Foreskin fibroblast (primary cell): ENCODE measurements at places on chromosomes 7 and 10.

- DNase-seq = peak; percentile 38
Observed at GRCh38 chr10:44766631-44767030, 144.5 kb upstream of the TMEM72 start.

DNA sequence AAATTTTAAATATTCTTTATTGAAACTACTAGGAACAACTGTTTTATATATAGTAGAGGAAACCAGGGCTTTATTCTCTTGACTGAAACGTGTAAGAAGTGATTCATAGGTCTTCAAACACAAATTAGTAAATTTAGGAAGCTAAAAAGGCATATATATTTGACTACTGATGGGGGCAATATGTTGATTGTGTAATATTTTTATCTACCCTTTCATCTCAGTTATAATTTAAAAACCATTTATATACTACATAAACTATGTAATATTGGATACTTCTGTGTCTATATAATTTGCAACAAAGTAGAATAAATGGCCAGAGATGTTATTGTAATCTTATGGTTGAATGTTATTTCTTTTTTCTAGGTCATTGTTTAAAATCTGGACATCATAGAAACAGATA, 269.3 kb upstream of the KAT6B start:
- no peak for DNase-seq

DNA sequence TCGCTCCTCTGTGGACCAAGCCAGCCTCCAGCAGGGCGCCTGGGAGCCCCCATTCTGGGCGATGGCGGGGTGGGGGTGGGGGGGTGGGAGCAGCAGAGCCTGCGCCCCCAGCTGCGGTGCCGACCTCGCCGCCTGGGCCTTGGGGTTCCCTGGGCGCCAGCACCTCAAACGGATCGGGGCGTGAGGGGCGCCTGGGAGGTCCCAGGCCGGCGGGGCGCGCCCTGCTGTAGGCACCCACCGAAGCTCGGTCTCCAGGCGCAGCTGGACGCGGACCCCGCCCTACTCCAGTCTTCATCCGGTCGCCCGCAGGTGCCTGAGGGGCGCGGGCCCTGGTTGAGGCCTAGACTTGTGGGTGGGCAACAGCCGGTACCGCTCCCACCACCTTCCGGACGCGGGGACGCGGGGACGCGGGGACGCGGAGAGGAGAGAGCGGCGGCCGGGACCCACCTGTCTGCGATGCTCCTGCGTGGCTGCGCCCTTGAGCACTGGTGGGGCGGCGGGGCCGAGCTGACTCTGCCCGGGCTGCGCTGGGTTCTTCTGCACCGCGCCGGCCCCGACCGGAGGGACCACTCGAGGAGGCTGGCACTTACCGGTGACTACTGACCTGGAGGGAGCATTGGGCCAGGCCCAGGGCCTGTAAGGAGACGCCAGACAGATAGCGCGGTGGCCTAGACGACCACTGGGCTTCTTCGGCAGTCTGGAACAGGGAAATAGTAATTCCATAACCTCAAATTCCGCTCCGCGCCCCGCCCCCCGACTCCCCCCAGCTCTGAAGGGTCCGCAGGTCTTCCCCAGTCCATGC, 5.5 kb upstream of the KCP start:
- no peak for DNase-seq

DNA sequence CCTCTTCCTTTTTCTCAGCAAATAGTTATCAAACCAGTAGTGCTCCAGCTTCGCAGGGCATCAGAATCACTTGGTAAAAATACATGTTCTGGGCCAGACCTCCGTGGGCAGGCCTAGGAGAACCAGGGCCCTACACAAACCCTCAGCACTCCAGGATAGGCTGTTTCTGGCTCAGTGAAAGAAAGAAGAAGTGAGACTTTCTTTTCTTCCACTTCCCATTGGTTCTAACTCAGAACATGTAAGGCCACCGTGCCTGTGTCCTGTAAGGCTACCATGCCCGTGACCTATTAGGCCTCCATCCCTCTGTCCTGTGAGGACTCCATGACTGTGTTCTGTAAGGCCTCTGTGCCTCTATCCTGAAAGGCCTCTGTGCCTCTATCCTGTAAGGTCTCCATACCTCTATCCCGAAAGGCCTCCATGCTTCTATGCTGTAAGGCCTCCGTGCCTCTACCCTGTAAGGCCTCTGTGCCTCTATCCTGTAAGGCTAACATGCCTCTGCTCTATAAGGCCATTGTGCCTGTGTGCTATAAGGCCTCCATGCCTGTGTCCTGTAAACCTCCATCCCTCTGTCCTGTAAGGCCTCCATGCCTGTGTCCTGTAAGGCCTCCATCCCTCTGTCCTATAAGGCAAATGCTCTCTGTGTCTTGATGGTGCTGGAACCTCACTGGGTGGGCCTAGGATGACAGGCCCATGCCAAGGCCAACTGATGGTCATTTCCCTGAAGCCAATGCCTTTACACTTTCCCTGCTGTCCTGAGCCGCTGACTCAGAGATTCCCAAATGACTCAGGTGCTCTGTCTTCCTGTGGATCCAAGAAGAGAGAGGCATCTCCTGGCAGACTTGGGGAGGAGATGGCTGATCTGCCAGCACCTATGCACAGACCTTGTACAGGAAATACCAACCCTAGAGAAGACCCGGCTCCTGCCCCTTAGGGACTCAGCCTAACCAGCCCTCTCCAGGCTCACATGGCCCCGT, 96.6 kb upstream of the CACUL1 start:
- no peak for DNase-seq

DNA sequence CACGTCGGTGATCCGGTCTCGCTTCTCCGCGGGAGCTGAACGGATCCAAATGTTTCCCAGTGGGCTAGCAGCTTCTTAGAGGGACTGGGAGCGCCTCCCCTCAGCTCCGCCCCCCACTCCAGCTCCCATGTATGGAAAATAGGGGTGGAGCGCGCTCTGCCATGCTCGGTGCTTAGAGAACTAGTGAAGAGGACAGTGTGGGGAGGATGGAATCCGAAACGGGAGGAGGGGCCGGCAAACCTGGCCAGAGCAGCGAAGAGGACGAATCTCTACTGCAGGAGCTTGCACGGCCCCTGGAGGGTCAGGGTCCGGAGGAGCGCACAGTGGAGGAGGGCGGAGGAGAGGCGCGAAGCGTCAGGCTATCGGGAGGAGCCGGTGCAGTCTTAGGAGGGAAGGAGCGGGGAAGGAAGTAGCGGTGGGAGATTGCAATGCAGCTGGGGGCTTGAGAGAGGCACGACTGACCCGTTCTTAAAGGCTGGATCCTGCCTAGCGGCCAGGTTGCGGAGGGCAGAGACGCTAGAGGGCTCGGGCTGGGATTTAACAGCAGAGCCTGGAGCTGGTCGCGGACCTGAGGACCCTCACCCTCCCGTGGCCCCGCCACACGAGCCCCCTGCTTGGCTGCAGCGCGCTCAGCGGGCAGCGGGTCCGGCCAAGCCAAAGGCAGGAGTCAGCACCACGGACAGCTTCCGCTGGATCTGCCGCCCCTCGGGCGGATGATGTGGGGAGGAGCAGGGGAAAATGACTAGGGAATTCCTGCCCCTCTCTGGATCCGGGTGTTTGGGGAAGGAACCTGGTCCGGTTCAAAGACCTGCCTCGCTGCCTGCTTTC, at the start of gene PRLHR:
TSS of gene PRLHR (minus strand) at position 51 of the 828 bp plus-strand sequence. CDS start 404 bp downstream, outside the sequence.
- DNase-seq = no peak

GRCh38 chr7:40380111-40380510, 245.3 kb downstream of the SUGCT start:
- DNase-seq = no peak

DNA sequence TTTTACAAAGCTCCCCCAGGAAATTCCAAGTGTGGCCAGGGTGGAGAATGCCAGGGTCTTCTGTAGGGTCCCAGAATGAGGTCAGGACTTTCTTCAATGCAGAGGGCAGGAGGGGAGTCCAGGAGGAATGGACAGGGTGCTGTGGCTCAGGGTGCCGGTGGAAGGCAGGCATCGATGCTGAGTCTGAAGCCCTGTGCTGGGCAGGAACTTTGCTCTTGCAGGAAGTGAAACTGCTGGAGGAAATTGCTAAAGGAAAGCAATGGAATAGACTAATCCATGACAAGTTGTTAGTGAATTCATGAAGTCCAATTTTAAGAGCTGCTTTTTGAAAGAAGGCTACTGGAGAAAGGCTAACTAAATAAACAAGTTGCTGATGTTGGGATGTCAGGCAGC, 14.8 kb downstream of the PTPRE start:
- DNase-seq = no peak

GRCh38 chr10:15254808-15255648, 86.5 kb upstream of the NMT2 start:
- no peak for DNase-seq

- DNase-seq = no peak
Observed at GRCh38 chr10:24097751-24098207, 111.2 kb upstream of the KIAA1217 start.

DNA sequence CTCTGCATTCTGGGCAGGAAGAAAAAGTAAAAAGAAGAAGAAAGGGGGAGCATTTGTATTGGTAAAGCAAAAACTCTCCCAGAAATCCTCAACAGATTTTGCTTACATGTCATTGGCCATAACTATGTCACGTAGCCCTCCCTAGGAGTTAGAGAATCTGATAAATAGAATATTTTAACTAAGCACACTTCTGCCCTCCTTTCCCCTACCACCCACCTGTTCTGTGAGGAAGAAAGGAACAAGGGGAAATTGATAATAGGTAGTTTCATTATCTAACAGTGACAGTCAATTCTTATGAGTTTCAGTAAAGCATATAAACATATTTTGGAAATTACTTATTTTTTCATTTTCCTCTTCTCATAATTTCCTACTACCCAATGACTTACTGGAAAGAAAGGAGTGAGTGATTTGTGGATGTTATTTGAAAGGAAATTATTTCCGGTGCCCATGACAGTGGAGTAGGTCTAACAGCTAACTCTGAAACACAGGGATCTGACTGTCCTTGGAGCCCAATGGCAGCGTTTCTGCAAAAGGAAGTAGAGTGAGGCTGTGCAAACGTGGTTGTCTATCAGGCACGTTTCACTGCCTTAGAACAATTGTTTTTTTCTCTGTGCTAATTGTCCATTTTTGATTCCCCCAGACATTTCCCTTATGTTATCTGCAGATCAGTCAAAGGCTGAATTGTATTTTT, 128.6 kb upstream of the MDFIC start:
- no peak for DNase-seq

- DNase-seq = no peak
Observed at GRCh38 chr10:102652170-102652916, 8.1 kb downstream of the TRIM8 start.

DNA sequence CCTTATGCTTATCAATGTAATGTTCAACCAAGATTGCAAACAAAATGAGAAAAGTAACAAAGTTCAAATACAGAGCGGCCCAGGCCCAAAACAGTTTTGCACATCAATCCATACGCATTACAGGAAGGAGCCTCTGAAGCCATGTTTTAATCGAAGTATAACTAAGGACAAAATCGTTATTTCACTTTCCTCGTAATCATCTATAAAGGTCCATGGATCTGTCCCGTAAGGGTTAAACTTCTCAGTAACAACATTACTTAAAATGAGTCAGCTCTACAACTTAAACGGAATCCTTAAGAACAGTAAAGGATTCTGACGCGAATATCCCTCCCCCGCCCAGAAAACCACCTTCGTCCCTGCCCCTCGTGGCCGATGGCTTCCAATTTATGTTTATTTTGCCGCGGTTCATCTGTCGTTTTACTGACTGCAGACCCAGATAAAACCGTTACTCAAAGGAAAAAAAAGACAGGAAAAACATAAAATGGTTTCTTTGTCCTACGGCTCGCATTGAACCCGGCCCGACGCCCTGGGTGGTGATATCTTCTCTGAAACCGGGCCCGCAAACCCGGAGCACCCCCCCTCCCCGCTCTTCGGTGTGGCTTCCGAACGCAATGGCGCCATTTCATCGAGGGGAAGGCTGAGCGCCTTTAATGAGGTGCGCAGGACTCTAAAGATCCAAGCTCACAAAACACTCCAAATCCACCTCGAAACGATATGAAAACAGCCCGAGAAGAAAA, 1.1 kb downstream of the HNRNPA2B1 start:
- DNase-seq = no peak

GRCh38 chr10:68053553-68053952, 21.5 kb downstream of the HERC4 start:
- no peak for DNase-seq

GRCh38 chr10:77357611-77358310, 279.8 kb downstream of the KCNMA1 start:
- DNase-seq = peak; percentile 80

DNA sequence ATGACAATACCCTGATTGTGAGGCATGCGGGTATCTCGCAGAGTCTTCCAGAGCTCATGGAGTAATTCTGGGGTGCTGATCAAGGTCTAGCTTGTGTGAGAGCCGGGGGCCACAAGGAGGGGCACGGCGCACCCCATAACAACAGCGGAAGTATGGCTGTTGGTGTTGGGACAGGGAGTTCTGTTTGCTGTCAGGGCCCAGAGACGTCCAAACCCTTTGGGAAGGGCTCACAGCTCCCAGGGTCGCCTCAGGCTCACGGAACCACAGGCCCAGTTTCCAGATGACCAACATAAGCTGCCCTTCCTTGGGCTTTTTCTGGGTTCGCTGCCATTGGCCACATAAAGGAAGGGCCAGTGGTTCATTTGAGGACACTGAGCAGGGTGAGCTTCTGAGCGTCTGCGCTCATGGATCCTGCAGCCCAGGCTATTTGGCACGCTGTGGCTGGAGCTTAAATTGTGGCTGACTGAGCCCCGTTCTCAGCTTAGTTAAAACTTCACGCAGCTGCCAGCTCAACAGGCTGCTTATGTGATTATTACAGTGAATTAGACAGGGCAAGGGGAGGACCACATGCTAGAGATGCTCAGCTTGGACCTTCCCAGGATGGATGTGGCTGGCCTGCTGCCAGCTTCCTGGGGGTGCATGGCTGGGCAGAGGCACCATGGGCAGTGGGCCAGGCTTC, 92.3 kb downstream of the DNAJB6 start:
- DNase-seq = no peak

GRCh38 chr10:12583891-12584595, 234.7 kb downstream of the CAMK1D start:
- no peak for DNase-seq

DNA sequence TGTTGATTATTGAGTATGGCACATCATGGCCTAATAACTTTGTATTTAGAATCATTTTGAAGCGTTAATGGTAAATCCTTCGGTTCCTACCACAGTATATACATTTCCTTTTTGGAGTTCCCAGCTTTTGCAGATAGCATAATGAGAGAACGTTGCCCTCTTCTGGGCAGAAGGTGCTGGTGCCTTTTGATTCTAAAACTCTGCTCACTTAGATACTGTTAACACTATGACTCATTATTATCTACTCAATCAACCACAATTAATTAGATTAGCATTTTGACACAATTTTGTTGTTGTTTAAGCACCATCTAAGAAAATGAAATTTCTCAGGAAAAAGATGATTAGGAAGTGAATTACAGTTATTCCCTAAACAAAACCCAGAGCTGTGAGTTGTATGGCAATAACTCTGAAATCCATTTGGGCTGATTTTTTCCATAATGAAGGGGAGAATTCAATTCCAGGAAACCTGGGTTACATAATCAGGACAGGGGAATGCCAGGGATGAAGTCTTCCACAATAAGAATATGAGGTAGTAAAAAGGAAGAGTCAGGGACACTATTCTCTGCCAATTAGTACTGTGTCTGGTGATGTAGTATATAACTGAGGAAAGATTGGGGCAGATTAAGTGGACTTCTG, 11.5 kb upstream of the DLD start:
- peak; percentile 44 for DNase-seq

- peak; percentile 55 for DNase-seq
Observed at GRCh38 chr10:72353965-72354355, 759 bp downstream of the DNAJB12 start.
